CD4-positive, alpha-beta T cell treated with Interleukin-15 for 4 hours (primary cell): ENCODE measurements at places on chromosomes 4 and X.

- DNase-seq, result no peak
Measured at GRCh38 chrX:124369722-124370121, 23.4 kb downstream of the SH2D1A start.

DNA sequence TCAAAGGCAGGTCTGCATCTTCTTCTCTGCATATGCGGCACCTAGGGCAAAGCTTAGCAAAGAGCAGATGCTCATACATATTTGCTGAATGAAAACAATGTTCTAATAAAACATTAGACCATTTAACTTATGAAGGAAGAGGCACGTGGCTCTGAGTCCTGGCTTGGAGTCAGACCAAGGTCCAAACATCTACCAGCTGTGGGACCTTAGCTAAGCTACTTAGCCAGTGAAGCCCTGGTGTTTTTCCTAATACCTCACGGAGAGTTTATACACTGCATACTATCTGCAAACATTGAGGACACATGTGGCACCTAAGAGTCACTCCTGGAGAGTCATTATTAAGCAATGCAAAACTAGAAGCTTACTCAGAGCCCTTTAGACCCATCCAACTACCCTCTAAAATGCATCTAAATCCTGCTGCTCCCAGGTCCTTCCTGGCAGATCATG lies 9.0 kb downstream of the PDGFC start:
- no peak for DNase-seq

- DNase-seq, result no peak
Measured at GRCh38 chrX:47573341-47574075, 8.7 kb upstream of the TIMP1 start.

- DNase-seq, result peak; percentile 2
Measured at GRCh38 chr4:69764311-69764710, 3.9 kb upstream of the SULT1B1 start.

DNA sequence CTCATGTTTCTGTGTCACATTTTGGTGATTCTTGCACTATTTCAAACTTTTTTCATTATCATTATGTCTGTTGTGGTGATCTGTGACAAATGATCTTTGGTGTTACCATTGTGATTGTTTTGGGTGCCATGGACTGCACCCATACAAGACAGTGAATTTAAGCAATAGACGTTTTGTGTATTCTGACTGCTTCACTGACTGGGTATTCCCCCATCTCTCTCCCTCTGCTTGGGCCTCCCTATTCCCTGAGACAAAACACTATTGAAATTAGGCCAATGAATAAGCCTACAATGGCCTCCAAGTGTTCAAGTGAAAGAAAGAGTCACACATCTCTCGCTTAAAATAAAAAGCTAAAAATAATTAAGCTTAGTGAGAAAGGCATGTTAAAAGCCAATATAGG lies 60.2 kb downstream of the BANK1 start:
- no peak for DNase-seq

GRCh38 chrX:23271026-23271425 lies 63.6 kb upstream of the PTCHD1 start:
- no peak for DNase-seq

DNA sequence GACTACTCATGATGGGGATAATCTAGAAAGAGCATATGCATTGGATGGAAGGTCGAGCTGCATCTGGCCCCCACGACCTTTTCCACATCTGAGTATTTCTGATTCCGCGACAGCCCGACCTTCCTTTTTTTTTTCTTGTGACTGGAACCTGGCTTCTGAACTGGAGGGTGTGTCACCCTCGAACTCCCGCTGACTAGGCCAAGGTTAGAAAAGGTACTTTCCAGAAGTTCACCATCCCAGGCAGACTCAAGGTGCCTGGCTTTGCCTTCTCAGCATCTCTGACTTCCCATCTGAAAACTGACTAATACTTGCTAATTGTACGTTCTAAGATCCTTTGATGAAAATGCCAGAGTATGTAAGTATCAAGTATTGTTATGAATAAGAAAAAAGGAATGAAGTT lies 49.3 kb upstream of the CD40LG start:
- DNase-seq, result peak; percentile 59
